ENCODE measurements at places on chromosomes 4 and X.

DNA sequence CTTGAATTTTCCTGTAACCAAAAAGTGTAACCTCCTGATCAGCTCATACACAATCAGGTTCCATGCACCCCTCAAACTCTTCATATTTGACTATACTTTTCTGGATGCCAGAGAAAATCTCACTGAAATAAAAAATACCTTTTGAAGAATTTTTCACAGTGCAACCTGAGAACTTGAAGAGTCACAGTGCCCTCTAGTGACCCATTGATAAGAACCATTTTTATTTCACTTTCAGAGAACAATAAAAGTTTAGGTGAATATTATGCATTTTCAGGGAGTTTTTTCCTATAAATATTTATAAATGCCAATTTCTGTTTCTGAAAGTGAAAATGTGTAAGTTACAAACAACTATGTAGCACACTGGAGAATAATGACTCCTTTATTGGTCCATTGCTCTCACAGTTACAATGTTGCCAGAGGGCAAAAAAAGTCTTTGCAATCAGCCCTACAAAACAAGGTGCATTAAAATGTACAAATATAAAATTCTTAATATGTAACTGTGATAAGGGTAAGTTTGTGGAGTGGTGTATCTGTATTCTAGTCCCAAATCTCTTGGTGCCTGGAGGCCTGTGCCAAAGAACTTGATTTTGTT lies 153.6 kb upstream of the INTU start:
- peak; percentile 43 for DNase-seq

- no peak for DNase-seq
Observed at GRCh38 chr4:88422403-88422802, 34.5 kb upstream of the HERC5 start.

DNA sequence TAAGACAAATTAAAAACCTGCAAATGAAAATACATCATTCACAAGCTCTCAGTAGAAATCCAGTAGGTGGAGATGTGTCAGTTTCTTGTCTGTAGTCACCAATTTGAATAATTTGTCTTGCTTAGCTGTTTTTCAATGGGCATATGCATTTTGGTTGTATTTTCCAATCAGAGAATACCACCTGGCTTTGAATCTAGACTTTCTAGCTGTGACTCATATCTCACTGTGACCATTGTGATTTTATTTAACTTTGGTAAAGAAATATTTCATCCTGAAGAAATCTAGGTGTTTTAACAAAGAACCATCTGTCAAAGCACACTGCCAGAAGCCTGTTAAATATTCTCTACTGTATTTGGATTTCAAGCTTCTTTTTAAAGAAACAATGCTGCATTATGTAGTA lies 1650.6 kb upstream of the IGFBP7 start:
- no peak for DNase-seq

- no peak for DNase-seq
Observed at GRCh38 chrX:53049127-53049517, 533 bp downstream of the GPR173 start.

DNA sequence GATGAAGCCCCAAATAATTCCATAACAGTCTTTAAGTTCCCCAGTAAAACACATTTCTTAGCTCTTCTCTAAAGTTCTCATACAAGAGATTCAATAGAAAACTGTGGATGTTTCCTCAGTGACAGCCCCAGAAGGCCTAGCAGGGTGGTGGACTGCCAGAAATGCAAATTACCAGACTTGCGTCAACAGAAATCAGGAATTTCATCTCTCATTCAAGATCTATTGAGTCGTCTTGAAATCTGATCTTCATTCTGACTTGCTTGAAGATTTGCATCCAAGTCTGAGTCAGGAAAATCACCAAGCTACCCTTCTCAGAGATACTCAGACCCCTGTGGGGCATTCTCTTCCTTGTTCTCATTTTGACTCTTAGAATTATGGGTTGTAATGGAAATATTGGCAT lies 68.9 kb upstream of the NDP start:
- DNase-seq, result no peak

Data from kidney capillary endothelial cell (primary cell).